ENCODE measurements at places on chromosomes 7 and 10.

GRCh38 chr7:80235334-80235733 lies 100.7 kb downstream of the GNAI1 start:
- no peak for DNase-seq

DNA sequence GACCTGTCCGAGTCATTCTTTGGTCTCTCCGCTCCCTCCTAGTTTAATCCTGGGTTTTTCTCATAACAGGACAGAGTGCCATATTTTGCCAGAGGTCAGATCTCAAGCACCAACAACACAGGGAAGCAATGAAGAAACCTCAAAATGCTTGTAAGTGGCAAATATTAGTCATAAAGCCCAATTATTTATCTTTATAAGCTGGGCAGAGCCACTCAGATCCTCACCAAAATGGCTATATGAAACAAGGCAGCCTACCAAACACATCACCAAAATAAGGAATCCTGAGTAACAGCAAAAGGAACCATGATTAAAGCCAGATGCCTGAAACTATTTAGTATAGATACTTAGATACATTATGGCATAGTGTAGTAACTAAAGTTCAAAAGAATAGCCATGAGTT lies 4.7 kb downstream of the ECD start:
- DNase-seq, result no peak

GRCh38 chr10:113498997-113499396 lies 53.9 kb upstream of the HABP2 start:
- DNase-seq, result no peak

DNA sequence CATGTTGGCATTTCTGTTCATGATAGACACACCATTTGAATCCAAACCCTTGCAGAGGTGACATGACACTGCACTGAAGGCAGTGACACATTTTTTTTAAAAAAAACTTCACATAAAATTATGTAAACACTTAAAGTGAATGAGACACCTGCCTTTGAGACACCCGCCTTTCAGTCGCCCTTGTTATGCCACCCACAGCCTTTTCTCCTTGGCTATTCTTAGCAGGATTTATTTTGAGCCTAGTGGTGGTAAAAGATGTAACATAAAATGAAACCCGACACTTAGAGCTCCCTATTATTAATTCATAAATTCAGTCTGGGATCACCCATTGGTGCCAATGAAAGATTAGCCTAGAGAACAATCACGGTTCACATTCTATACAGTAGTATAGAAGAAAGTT lies 161.3 kb downstream of the DYNC1I1 start:
- DNase-seq, result no peak

DNA sequence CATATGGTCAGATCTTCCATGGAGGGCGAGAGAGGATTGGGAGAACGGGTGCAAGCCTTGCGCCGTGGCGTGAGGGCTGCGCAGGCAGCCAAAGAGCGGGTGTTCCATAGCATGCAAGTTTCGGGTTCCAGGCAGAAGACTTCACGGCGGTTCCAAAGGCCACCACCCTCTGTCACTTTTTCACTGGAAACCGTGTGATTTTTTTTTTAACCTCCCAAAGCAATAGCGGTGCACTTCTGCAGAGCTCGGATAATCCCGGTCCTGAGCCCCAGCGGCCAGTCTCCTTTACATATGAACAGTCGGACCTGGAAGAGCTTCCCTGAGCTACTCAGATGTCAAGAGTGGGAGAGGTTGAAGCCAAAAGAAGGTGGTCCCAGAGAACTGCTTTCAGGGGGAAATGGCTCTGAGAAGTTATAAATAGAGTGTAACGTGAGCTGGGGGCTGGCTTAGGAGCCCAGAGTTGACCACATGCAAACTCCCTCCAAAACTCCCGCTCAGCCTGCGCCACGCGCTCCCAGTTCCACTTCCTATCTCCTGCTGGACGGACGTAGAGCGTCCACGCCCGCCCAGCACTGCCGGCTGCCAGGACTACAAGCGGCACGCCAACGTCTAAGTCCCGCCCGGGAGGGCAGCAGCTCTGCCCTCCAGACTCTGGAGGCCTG lies at the start of gene MEOX2:
Gene MEOX2, minus strand, starts transcription at position 389 of the 662 bp plus-strand sequence. Its CDS starts 281 bp downstream, at position 108.
- DNase-seq, result no peak

- no peak for DNase-seq
Measured at GRCh38 chr7:41955451-41955850, 252.6 kb upstream of the INHBA start.

GRCh38 chr10:27448921-27449320 lies 55.2 kb upstream of the RAB18 start:
- DNase-seq, result no peak

- no peak for DNase-seq
Measured at GRCh38 chr10:61612009-61612408, 50.7 kb upstream of the CABCOCO1 start.

DNA sequence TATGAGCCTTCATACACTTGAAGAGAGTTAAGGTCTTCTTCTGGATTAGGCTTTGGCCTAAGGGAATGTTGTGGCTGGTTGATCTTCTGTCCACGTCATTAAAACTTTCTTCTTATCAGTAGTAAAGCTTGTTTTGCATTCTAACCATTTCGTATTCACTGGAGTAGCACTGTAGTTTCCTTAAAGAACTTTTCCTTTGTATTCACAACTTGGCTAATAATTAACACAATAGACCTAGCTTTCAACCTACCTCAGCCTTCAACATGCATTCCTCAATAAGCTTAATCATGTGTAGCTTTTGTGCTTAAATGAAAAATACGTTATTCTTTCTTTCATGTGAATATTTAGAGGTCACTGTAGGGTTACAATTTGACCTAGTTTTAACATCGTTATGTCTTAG lies 42.8 kb downstream of the AKR1C8 start:
- no peak for DNase-seq

DNA sequence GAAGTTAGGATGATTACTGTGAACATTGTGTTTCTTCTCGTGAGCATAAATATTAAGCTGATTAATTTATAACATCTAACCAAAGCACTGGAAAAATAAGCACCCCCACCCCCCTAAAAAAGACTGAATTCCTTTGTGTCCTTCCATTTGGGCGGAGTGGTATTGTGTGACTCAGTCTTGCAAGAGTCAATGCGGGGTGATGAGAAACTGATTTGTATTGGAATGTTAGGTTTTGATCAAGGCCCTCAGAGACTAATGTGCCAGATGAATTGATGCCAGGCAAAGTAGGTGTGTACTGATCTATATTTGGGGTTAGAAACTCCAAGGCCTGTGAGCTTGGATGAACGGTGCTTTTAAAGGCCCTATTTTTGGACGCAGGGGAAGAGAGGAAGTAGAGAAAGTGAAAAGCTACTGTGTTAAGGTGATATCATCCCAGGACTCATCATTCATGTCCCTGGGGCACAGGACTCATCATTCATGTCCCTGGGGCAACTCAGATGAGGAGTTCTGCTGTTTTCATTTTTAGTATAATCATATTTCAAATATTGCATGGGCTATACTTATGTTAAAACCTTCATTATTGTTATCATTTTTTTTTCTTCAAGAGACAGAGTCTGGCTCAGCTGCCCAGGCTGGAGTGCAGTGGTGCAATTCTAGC lies 61.3 kb upstream of the PTN start:
- DNase-seq, result no peak

GRCh38 chr10:71457908-71458307 lies 61.2 kb downstream of the CDH23 start:
- no peak for DNase-seq

GRCh38 chr7:17946591-17946990 lies 6.3 kb upstream of the SNX13 start:
- no peak for DNase-seq

GRCh38 chr7:150904011-150904909 lies 51.9 kb downstream of the AOC1 start:
- DNase-seq, result no peak

GRCh38 chr7:80521809-80522208 lies 9.9 kb upstream of the GNAT3 start:
- DNase-seq, result no peak

- no peak for DNase-seq
Measured at GRCh38 chr10:44723619-44724325, 187.4 kb upstream of the TMEM72 start.

- DNase-seq, result no peak
Measured at GRCh38 chr10:87826653-87827052, 8.6 kb upstream of the ATAD1 start.

- DNase-seq, result no peak
Measured at GRCh38 chr10:119326167-119326566, 118.8 kb downstream of the GRK5 start.

GRCh38 chr10:101000915-101001658 lies 1.5 kb downstream of the LZTS2 start:
- DNase-seq, result no peak

- no peak for DNase-seq
Measured at GRCh38 chr10:124222318-124222987, 129.1 kb upstream of the CHST15 start.

GRCh38 chr10:80416479-80417098 lies 8.2 kb downstream of the PRXL2A start:
- DNase-seq, result no peak

DNA sequence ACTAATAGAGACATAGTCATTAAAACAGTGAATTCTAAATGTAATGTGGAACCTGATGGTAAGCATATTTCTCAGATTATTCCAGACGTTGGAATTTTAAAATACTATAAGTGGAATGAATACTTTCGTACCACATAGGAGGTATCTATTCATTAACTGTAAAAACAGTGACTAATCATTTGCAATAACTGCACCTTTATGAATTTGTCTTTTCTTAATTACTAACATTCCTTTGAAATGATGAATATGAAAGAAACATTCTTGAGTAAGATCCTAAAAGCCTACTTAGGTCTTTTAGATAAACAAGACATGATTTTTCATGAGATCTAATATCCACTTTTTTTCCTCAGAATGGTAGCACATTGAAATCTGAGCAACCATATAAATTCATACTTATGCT lies 549.0 kb upstream of the LRRN3 start:
- no peak for DNase-seq

DNA sequence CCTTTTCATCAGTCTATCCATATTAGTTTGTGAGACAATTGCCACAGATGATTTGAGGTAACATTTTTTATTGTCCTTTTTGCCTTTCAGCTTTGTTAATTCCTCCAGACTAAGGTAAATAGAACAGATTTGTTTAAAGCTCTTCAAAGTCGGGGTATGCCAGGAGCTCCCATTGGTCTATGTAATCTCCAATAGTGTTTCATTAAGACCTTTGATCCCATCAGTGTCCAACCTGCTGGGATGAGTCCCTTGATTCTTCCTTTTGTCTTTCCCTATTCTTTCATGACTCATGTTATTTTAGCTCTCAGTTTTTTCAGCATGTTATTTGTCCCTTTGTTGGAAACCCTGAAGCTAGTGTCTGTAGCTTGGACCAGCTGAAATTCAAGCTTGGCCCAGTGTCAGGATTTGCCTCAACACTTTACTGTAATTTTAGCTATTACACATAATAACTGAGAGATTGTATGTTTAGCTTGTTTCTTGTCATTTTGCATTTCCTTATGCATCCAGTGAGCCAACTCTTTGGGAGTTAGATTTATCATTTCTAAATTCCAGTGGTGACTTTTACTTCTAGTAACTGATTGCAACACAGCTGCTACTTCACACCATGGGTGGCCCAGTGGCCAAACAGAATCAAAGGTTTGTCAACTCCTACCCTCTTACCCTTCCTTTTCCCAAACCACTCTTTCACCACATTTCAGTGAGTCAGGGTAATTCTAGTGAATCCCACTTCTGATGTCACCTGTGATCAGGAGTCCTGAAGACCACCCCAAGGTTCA lies 15.3 kb downstream of the AGBL3 start:
- DNase-seq, result no peak

GRCh38 chr10:4742217-4742616 lies 83.8 kb upstream of the AKR1E2 start:
- DNase-seq, result no peak

DNA sequence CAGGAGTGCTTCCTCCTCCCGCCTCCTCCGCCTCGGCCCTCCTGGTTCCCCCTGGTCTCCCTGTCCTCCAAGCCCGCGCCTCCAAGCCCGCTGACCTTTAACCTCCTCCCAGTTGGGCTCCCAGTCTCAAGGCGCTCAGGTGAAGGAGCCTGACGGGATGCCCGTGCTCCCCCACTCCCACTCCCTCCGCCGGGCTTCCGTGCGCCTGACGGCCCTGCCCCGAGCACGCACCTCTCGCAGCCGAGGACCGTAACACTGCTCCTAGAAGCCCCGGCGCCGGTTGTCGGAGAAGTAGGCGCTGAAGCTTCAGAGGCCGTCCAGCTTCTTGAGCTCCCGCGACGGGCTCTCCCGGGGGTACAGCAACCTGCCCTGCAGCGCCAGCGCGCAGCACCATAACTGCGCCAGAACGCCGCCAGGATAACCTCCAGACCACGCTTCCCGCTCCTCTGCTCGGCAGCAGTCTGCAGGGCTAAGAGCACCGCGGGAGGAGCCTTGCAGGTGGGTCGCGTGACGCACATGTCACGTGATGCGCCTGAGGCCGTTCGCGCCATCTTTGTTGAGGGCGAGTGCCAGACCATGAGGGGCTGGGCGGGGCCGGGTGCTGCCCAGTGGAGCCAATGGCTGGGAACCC lies 71.0 kb upstream of the ZNF479 start:
- no peak for DNase-seq

- no peak for DNase-seq
Measured at GRCh38 chr10:88280518-88280917, 302.6 kb downstream of the RNLS start.

Measured in activated CD8-positive, alpha-beta memory T cell treated with anti-CD3 and anti-CD28 coated beads for 4 hours (primary cell).